Fibroblast of mammary gland (primary cell): ENCODE measurements at places on chromosomes 6 and 20.

GRCh38 chr6:117918454-117918853, 11.4 kb downstream of the SLC35F1 start:
- no peak for DNase-seq

DNA sequence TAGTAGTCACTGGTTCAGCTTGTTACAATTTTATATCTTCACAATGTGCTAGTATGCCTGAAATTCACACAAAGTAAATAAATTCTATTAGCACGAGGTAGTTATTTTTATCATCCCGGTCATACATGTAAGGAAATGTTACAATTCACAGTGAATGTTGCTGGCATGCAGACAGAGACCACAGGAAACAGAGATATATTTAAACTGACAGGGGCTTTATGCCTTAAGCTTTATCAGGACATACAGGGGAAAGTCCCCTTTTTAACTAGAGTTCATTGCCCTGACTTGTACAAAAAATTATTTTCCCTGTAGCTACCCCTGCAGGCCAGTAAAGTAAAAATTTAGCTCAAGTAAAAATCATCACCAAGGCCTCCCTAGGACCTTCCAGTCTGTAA, 712.0 kb upstream of the NRSN1 start:
- DNase-seq: peak; percentile 60

GRCh38 chr20:49231471-49231870, 12.3 kb downstream of the DDX27 start:
- no peak for DNase-seq

DNA sequence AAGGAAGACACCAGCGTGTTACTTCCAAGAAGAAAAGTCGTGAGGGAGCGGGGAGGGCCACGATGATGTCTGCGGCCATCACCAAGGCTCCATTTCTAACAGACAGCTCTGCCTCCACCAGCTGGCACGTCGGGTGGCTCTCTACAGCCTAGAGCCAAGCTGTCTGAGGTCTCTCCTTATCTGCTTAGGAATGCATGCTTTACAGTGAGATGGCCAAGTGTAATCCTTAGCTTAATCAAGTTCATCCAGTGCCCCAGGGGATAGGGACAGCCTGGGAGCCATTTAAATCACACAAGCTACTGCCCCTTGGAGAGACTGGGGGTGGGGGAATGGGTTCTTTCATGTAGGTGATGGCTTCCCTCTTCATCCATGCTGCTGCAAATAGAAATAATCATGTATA, 213.8 kb upstream of the CST7 start:
- DNase-seq: no peak

- DNase-seq: no peak
Observed at GRCh38 chr6:10051283-10051682, 363.6 kb downstream of the TFAP2A start.

DNA sequence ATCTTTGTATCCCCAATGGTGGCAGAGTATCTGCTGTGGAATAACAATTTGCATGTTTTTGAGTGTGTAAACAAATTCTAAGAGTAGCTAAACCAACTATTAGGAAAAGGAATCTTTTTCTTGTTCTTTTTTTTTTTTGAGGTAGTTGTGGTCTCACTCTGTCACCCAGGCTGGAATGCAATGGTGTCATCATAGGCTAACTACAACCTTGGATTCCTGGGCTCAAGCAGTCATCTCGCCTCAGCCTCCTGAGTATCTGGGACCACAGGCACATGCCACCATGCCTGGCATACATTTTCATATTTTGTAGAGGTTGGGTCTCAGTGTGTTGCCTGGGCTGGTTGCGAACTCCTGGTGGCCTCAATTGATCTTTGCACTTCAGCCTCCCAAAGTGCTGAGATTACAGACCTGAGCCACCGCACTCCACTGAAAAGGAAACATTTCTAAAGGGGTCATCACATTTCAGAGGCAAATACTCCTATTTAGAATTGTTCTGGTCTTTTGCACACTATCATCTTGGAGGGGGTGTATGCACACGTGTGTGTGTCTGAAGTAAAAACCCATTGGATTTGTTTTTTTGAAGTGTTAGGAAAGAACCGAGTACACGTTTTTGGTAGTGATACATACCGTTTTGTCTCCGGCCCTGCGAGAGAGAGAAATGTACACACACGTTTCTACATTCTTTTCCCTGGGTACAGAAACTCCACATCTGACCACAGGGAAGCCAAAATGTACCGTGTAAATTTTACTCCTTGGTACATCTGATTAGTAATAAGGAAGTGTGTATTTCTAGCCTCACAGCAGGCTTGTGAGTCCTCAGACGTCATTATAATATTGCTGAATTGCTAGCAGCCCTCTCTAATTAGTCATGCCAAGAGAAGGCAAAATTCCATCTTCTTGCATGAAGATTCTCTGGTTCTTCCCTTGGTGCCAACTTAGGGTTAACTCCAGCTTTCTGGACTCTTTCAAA, 183.6 kb downstream of the JARID2 start:
- peak; percentile 78 for DNase-seq

GRCh38 chr20:23566199-23566932, 1.9 kb downstream of the CST9L start:
- no peak for DNase-seq

DNA sequence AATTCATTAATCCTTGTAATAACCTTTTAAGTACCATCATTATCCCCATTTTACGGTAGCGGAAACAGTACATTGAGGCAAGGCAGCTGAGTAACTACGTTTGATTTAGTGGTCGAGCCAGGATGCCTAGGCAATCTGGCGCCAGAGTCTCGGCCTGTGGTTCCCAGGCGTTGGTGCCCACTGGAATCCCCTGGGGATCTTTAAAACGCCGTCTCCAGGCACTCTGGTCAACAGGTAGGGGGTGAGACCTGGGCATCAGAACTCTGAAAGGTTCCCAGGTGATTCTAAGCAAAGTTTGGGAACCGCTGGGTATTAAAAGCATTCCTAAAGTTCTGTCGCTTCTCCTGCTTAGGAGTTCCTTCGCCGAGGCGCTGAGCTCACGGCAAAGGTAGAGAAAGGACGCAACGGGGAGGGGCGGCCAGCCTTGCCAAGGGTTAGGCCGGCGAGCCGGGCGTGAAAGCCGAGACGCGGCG, 939 bp downstream of the DTNBP1 start:
- DNase-seq: no peak

GRCh38 chr6:43600595-43600994, 24.6 kb downstream of the POLH start:
- peak; percentile 10 for DNase-seq
